Activated CD4-positive, alpha-beta T cell treated with anti-CD3 and anti-CD28 coated beads for 4 hours (primary cell): ENCODE measurements at places on chromosomes 5 and 9.

DNA sequence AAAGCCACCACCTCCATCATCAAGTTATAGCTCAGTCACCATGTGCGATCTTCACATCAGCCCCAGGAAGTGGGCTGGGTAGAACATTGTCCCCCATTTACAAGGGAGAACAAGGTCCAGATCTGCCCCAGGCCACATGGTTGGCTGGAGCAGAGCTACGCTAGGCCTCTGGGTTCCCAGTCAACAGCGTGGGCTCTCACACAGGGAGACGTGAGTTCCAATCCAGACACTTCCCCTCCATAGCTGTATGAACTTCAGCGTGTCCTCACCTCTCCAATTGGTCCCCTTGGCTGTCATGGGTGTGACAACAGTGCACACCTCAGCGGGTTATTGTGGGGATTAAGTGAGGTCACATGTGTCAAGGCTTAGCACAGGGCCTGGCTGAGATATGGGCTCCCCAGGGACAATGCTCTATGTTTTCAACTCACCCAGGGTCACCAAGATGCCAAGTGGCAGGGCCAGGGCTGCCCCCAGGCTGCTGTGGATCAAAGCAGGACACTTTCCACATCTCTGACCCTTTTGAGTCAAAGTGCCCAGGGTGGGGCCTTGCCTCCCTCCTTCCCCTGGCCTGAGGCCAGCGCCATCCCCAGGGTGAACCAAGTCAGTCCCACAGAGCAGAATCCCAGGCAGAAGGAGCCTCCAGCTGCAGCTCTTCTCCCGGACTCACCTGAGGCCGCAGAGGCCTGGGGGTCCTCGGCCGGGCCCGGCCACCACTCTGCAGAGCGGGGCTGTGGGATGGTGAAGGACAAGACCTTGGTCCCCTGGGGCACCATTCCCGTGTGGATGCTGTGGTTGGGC, 19.8 kb downstream of the AKNA start:
- DNase-seq = no peak

GRCh38 chr5:134101686-134102439, 12.6 kb upstream of the TCF7 start:
- peak; percentile 69 for DNase-seq

GRCh38 chr9:105445203-105445881, 2.5 kb upstream of the FSD1L start:
- no peak for DNase-seq

GRCh38 chr9:90559075-90560073, 83.2 kb downstream of the DIRAS2 start:
- DNase-seq = no peak
